ENCODE measurements at places on chromosomes 1 and 21.

GRCh38 chr1:79694241-79694640 is 687.7 kb upstream of the ADGRL4 start:
- DNase-seq = no peak

DNA sequence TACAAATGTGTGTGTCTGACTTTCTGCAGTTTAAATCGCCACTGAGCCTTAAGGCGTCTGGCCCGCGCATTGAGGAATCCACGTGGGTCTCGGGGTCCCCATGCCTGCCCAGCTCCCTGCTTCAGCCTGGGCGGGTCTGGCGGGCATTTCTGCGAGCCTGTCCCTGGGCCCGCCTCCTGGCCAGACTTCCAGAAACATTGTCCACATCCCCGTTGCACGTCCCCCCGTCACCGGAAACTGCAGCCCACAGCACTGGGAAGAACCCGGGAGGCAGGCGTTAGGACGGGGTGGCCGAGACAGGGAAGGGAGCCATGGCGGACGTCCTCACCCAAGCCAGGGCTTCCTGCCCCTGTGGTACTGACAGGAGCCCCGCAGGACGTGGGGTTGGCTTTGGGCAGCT is 113.1 kb upstream of the COL6A1 start:
- DNase-seq = no peak

- DNase-seq = no peak
Measured at GRCh38 chr1:73593804-73594203, 604.2 kb downstream of the LRRIQ3 start.

- DNase-seq = no peak
Measured at GRCh38 chr1:243842161-243842560, 7.9 kb downstream of the AKT3 start.
